ENCODE measurements at places on chromosomes 16 and 17.

DNA sequence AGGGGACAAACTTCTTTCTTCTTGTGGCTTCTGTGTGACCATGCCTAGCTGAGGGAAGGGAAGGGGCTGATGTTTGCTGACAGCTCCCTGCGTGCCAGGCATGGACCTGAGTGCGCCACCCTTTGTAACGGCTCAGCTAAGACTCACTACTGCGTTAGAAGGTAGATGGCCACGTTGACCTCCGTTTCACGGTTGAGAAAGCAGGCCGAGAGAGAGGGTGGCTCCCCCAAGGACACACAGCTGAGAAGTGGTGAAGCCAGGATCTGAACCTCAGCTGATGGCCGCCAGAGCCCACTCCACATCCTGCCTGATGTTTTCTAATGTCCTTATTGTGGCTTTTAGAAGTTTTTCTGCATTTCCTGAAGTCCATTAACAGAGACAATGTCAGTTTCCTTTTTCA lies 45.1 kb downstream of the RGS9 start:
- DNase-seq, result no peak

GRCh38 chr17:2058586-2059546 lies 4.0 kb downstream of the HIC1 start:
- no peak for DNase-seq

DNA sequence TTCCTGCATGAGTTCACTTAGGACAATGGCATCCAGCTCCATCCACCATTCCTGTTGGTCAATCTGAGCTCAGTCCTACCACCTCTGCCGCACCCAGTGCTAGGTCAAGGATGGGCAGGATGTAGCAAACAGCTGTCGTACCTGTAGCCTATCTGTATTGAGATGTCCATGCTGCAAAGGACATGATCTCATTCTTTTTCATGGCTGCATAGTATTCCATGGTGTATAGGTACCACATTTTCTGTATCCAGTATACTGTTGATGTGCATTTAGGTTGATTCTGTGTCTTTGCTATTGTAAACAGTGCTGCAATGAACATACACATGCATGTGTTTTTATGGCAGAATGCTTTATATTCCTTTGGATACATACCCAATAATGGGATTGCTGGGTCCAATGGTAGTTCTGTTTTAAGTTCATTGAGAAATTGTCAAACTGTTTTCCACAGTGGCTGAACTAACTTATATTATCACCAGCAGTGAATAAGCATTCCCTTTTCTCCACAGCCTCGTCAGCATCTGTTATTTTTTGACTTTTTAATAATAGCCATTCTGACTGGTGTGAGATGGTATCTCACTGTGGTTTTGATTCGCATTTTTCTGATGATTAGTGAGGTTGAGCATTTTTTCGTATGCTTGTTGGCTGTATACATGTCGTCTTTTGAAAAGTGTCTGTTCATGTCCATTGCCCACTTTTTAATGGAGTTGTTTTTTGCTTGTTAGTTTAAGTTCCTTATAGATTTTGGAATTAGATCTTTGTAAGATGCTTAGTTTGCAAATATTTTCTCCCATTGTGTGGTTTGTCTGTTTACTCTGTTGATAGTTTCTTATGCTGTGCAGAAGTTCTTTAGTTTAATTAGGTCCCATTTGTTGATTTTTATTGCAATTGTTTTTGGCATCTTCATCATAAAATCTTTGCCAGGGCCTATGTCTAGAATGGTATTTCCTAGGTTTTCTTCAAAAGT lies 7.2 kb upstream of the MRTFB start:
- no peak for DNase-seq

- no peak for DNase-seq
Observed at GRCh38 chr17:78129351-78130089, 965 bp upstream of the TMC6 start.

GRCh38 chr16:27351989-27352388 lies 38.2 kb downstream of the IL4R start:
- DNase-seq, result no peak

DNA sequence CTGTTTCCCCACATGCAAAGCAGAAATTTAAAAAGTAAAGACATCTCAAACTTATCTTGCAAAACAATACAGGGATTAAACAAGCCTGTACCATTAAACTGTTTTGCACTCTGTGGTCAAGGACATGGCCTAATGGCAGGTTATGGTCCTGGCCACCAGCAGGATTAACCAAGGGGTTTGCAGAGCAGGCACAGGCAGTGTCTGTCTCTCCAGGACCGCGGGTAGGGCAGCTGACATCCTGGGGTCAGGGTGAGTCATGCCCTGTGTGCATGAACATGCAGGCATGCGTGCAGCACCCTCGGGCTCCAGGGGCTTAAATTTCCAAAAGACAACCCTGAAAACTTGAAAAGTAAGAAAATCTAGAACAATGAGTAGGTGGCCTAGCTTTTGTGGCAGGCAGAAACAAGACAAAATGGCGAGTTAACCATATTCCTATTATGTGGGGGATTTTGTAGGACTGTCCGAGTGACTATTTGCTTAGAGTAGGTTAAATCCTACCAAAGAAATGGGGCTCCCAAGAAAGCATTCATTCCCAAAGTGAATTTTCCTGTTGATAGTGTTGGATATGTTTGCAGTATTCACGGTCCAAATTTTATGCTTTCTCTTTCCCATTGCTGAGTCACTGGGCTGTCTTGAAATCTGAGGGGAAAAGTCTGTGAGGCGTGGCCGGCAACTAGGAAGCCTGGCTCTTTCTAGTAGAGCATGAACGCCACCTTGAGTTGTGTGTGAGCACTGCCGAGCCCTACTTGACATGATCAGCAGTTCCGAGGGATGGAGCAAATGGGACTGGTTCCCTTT lies 158.4 kb upstream of the FAM20A start:
- peak; percentile 70 for DNase-seq

GRCh38 chr17:70105641-70106040 lies 30.6 kb downstream of the KCNJ16 start:
- DNase-seq, result no peak

GRCh38 chr17:82917699-82918345 lies 78.0 kb upstream of the ZNF750 start:
- no peak for DNase-seq

GRCh38 chr16:79419148-79419547 lies 181.4 kb downstream of the MAF start:
- DNase-seq, result no peak

GRCh38 chr16:67173808-67174705 lies 3.7 kb downstream of the NOL3 start:
- DNase-seq, result peak; percentile 61

DNA sequence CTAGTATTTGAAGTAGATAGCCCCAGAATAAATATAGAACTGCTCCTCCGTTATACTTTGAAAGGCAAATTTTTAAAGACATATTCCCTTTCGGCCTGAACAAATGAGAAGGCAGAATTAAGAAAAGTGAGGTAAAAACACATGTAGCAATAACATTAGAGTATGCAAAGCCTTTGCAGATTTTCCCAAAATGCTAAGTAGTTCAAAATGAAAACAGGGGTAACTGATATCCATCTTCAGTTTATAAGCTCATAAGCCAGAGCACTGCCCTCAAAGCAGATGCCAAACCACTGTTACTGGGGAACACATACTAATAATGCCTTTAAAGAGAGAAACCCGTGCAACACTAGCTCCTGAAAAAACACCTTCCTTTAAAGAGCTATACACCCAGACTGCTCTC lies 51.3 kb upstream of the CLEC18B start:
- no peak for DNase-seq

DNA sequence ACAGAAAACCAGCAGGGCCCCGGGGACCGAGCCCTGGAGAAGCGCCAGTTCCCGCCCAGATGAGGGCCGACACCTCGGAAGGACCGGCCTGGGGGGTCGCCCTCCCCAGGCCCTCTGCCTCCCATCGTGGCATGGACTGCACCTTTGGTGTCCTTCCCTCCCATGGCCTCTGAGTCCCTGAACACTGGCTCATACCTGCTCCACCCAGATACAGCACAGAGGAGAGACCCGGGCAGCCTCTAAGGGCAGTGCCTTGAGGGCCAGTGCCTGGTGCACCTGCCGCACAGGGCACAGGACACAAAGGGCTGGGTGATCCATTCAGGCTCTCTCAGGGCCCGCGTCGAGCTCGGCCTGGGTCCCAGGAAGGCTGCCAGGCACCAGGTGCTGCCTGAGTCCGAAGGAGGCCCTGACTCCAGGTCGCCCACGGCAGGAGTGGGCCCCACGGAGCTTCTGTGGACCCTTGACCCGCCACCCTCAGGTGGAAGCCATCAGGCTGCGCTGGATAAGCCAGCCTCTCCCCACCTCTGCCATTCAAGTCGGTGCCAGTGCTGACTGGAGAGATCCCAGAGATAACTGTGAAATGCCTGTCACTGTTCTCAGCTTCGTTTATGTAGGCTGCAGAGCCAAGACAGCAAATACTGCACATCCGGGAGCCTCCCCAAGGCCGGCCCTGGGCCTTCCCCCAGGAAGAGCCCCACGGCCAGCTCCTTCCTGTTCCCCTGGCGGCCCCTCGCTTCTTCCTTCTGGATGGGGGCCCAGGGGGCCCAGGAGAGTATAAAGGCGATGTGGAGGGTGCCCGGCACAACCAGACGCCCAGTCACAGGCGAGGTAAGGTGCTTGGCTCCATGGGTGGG lies at the start of gene ZG16B:
TSS of gene ZG16B (plus strand) at position 803 of the 854 bp plus-strand sequence. CDS start 139 bp downstream, outside the sequence.
- DNase-seq, result no peak

GRCh38 chr16:20323591-20324117 lies 3.7 kb downstream of the GP2 start:
- no peak for DNase-seq

- DNase-seq, result no peak
Observed at GRCh38 chr17:79840989-79841286, 1.7 kb upstream of the CBX4 start.

DNA sequence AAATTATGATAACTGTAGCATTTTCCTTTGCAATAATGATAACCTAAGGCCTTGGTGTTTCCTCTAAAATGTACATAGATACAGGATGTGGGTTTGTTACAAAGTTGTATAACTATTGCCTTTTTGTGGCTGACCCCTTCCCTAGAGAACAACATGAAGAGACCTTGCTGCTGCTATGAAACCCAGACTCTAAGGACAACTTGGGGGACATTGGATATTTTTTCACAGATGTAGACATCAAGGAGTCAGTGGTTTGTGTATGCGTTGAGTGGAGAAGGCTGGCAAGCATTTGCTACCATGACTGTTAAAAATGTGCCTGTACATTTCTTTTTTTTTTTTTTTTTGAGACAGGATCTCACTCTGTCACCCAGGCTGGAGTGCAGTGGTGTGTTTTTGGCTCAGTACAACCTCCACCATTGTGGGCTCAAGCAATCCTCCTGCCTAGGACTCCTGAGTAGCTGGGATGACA lies 12.3 kb downstream of the HMOX2 start:
- no peak for DNase-seq

GRCh38 chr17:8294814-8295316 lies 335 bp downstream of the SLC25A35 start:
- no peak for DNase-seq

DNA sequence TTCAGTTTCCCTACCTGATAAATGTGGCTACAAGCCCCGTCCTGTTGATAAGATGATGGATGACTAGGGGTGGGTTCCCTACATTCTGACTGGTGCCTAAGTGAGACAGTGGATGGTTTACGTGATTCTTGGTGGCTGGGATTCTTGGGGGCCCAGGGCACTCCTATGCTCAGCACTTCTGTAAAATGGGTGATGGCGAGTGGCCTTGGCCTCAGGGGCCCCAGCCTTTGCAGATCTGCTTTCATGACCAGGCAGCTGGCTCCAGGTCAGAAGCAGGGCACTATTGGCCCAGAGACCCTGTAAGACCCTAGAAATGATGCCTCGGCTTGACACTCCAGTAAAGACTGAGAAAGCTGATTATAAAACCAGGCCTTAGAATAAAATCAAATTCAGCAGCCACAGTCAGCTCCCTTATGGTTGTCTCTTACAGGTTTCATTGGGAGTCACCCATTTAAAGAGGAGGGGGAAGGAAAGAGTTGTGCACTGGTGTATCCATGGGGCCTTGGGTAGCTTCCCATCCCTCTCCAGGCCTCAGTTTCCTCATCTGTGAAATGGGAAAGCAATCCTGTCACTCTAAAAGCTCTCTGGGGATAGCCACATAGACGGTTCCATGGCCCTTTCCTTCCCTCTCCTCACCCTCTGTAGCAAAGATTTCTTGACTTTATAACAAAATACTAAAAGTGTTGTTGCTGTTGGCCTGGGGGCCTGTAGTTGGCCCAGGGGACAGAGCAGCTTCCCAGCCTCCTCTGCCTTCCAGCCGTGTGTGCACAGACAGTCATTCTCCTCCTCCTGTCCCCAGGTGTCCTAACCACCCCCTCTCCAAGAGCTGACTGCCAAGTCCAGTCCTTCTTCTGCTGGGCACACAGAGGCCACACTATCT lies 1.2 kb downstream of the SNX20 start:
- DNase-seq, result no peak

DNA sequence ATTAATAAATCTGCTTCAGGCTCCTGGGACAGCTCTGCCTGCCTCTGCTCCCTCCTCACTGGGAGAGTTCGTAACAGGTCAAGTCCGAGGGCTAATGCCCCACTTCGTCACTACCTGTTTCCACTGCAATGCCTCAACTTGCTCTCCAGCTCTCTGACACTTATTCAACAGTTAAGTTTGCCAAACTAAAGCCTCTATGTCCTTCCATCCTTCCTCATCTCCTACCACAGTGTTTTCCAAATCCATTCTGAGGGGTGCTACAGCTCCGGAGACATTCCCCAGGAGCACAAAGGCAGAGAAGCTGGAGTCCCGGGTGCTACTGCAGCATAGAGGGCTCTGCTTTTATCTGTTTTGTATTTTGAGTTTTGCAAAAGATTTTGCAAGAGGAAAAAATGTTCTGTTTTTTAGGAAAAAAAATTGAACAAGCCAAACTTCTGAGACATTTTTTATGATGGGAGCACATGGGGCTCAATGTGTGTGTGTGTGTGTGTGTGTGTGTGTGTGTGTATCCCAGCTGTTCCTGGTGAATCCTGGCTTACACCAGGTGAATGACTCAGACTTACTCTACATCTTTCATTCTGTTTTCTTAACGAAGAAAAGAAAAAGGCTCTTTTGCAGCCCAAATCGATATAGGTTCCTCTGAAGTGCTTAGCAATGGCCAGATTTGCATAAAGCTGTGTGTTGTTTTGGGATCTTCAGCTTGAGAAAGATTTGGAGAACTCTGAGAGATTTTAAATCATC lies 46.1 kb upstream of the MYOCD start:
- DNase-seq, result no peak

DNA sequence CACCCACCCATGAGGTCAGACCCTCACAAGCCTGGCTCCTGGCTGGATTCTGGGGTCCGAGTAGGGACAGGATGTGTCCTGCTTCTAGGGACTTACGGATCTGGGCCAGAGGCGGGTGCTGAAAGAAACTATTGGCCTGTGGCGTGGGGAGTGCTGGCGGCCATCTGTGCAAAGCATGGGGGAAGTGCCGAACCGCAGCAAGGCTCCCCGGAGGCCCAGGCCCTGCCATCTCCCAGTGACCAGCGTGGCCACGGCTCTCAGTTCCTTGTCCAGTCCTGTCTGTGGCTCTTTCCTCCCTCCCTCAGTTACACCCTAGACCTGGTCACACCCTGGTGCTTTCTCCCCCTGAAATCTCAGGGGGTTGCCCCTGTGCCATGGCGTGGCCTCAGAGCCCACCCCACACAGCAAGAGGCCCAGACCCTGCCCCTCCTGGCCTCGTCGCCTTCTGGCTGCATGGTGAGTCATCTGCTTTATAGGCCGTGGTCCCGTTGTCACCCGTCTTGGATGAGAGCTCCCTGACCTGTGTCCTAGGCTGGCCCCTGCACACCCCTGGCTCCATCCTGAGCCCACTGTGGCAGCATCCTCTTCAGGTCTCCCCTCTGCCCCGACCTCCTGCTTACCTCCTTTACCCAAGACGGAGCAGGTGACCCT lies 54.5 kb downstream of the PRMT7 start:
- no peak for DNase-seq

GRCh38 chr16:49767998-49768397 lies 87.9 kb downstream of the ZNF423 start:
- DNase-seq, result no peak

Measured in nucleus accumbens (tissue), 56 donors.